Osteoblast (primary cell): ENCODE measurements at places on chromosomes 6 and 20.

- no peak for DNase-seq
Observed at GRCh38 chr20:53884859-53885541, 185.4 kb downstream of the BCAS1 start.

DNA sequence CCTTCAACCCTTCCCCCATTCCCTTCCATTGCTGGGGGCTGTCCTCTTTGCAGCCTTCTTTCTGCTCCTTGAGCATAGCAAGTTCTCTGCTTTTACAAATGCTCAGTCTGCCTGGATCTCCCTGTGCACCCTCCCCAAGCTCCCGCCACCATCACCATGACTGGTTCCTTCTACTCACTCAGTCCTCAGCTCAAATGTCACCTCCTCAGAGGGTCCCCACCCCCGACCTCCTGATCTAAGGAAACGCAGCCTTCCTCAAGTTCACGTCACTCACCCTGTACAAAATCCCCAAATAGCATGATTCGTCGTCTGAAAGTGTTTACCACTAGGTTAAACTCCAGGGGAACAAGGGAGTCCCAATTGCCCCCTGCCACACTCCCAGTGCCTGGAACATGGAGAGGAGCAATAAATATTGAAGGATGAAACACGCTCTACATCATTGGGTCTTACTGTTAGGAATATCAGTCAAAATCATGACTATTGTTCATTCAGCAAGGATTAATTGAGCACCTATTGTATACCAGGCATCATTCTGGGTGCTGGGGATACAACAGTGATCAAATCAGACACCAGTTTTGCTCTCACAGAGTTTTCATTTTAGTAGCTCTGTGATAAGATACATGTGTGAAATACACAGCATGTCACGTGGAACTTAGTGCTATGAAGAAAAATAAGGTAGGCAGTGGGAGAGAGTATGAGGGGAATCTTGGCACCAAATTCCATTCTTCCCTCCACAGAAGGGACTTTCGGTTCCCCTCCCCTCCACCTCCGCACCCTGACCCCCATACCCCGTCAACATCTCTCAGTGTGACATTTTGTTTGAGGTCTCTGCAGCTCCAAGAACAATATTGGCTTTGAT lies 15.6 kb downstream of the TP53RK start:
- DNase-seq, result peak; percentile 23

- no peak for DNase-seq
Observed at GRCh38 chr6:101940391-101940790, 546.9 kb downstream of the GRIK2 start.

DNA sequence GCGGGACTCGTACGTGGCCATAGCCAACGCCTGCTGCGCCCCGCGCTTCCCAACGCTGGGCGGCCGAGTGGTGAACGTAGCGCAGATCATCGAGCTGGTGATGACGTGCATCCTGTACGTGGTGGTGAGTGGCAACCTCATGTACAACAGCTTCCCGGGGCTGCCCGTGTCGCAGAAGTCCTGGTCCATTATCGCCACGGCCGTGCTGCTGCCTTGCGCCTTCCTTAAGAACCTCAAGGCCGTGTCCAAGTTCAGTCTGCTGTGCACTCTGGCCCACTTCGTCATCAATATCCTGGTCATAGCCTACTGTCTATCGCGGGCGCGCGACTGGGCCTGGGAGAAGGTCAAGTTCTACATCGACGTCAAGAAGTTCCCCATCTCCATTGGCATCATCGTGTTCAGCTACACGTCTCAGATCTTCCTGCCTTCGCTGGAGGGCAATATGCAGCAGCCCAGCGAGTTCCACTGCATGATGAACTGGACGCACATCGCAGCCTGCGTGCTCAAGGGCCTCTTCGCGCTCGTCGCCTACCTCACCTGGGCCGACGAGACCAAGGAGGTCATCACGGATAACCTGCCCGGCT lies 3.4 kb downstream of the SLC32A1 start:
- peak; percentile 82 for DNase-seq

DNA sequence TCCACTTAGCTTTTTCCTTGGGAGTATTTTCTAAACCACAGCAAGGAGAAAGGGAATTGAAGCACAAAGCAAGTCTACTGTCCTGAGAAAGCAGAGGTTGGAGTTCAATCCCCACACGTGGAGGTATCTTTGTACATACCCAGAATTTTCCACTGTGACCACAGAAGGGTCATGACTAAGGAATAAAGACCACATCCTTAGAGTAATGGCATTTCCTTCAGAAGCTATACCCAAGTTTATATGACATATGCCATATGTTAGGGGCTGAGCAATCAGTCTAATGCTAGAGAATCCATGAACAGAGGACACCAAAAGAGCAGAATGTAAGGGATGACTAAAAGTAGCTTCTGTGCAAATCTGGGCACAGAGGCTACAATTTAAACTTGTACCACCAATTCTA lies 46.4 kb downstream of the ATG5 start:
- DNase-seq, result peak; percentile 27
